ENCODE measurements at places on chromosomes 2 and 18. TPM values are rescaled to one million over a fixed set of nuclear protein-coding genes. Genes with fewer than 3 reads are reported as not detected.

The ASAP2 gene
- 121 TPM for total RNA-seq

The CFC1 gene
- total RNA-seq, result not detected

The PRPF40A gene
- 195 TPM for total RNA-seq

The INPP1 gene
- 31.0 TPM for total RNA-seq

The CHRNG gene
- not detected for total RNA-seq

The NYAP2 gene
- not detected for total RNA-seq

The DSG1 gene
- not detected for total RNA-seq

The TDRD15 gene
- total RNA-seq, result under 0.01 TPM

The ZBTB7C gene
- total RNA-seq, result under 0.01 TPM

The POTEC gene
- not detected for total RNA-seq

The SPHKAP gene
- total RNA-seq, result not detected

The HOXD8 gene
- total RNA-seq, result not detected

The SERPINB11 gene
- not detected for total RNA-seq

The FHL2 gene
- total RNA-seq, result 110 TPM

The DSG2 gene
- 0.07 TPM for total RNA-seq

The TMEM163 gene
- total RNA-seq, result 1.9 TPM

The AKAIN1 gene
- total RNA-seq, result not detected

The RAB6C gene
- total RNA-seq, result not detected

The ANKRD30BL gene
- total RNA-seq, result not detected

The INPP5D gene
- total RNA-seq, result 39.6 TPM

The SKOR2 gene
- total RNA-seq, result not detected

The TXNDC2 gene
- 0.07 TPM for total RNA-seq

The SIGLEC15 gene
- 0.14 TPM for total RNA-seq

The FAM124B gene
- 125 TPM for total RNA-seq

The LRRTM1 gene
- total RNA-seq, result not detected

The SCN9A gene
- 1.1 TPM for total RNA-seq

The CFAP65 gene
- total RNA-seq, result not detected

The SYT4 gene
- total RNA-seq, result not detected

The CRIM1 gene
- total RNA-seq, result 862 TPM

The CREG2 gene
- 0.57 TPM for total RNA-seq

The TUBB8B gene
- not detected for total RNA-seq

The CD8B2 gene
- not detected for total RNA-seq

The RAB12 gene
- total RNA-seq, result 117 TPM

The DNAH6 gene
- under 0.01 TPM for total RNA-seq

Data from thoracic aorta endothelial cell (primary cell).